ENCODE measurements at places on chromosomes 6 and 20. TPM values are rescaled to one million over a fixed set of nuclear protein-coding genes. Genes with fewer than 3 reads are reported as not detected.
A peak's percentile ranks its signal among the peaks of the same experiment; 100 is the strongest.

- DNase-seq, result no peak
Observed at GRCh38 chr6:6660339-6661045, 72.0 kb downstream of the LY86 start.

DNA sequence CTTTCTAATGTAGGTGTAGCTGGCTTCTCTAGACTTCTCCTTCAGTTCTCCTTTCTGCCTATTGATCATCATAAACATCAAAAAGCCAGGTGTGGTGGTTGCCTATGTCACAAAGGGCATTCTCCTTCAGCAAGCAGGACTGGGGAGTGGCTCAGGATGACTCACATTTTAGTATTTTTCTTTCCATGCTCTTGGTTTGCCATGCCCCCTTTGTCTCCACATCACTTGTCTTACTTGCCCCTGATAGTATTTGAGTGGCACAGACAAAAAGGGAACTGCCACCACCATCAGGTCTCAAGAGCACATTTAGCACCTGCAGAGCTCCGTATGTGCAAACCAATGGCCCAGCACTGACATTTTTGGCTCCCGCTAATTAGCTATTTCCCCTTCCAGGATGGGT is 698.8 kb downstream of the DHX35 start:
- DNase-seq, result no peak

KIFC1 gene
- total RNA-seq, result 12.3 TPM

DNA sequence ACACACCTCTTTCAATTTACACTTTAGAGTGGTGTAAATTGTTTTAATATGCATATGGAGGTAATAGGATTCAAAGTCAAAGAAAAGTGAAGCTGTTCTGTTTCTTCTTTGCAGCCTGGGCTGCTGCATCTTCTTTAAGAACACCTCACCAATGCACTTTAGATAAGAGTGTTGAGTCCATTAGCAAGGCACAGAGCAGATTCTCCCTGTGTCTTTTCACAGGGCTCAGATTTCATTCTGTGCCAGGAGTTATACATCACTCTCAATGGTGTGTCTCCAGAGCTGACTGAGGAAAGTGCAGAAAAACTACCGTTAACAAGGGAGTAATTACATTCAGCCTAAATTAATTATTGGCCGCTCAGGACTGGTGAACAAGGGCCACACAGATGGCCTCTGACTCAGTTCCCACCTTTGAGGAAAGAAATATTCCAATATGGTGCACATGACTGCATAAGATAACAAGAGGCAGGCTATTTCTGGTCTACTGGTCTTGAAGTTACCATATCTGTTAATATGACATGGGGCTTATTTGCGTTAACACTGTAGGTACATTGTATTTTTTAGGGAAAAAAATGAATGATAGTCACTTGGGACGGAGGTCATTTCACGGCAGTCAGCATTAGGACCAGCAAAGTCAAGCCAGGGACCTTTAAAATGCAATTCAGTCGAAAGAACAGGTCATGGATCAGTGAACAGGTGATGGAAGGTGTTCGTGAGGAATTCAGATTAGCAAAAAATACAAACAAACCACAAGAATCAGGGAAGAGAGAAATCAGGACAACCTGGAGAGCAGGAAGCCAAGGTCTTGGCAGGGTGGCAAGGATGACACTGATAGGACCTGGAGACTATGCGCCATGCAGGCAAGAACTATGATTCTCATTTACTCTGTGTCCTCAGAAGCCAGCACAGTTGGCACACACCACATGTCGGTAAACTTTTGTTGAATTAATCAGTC is 203.7 kb downstream of the TBX18 start:
- no peak for DNase-seq

DNA sequence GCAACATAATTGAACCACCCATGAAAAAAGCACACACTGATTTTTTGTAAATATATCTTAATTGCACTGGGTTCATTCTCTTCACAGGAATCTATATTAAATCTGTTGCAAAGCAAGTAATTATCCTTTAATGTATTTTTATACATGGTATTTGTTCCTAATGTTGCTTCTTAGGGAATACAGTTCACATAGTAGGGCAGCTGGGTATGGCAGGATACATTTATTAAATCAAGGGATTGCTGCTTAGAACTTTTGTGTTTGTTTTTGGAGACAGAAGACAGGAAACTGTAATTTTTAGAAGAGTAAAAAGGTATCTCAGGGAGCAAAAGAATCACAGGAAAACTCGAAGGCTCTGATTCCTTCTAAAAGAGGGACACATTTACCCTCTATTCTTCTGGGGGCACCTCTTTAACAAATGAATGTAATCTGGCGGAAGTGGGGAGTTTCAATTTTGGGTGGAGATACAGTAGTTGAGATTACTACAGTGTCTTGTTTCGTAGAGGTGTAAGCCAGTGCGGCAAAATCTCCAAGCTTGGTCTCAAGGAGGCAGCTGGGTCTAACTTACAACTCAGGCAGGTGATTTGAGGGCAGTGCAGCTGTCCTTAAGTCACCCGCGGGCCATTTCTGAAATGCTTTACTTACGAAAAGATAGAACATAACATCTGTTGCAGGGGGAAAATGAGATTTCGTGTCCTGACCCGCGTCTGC is 812 bp upstream of the SMIM13 start:
- DNase-seq, result peak; percentile 36

- DNase-seq, result no peak
Observed at GRCh38 chr20:2253256-2253655, 42.5 kb upstream of the TGM3 start.

- no peak for DNase-seq
Observed at GRCh38 chr6:92667843-92668242, 751.5 kb downstream of the EPHA7 start.

HTR1E gene
- 0.54 TPM for total RNA-seq

- peak; percentile 58 for DNase-seq
Observed at GRCh38 chr6:125957845-125958244, 1.3 kb downstream of the HINT3 start.

HCK gene
- 2.6 TPM for total RNA-seq

MUCL3 gene
- total RNA-seq, result not detected

Measured in cerebellum (tissue), 4 donors.